ENCODE measurements at places on chromosomes 13 and 19.
A peak's percentile ranks its signal among the peaks of the same experiment; 100 is the strongest.

DNA sequence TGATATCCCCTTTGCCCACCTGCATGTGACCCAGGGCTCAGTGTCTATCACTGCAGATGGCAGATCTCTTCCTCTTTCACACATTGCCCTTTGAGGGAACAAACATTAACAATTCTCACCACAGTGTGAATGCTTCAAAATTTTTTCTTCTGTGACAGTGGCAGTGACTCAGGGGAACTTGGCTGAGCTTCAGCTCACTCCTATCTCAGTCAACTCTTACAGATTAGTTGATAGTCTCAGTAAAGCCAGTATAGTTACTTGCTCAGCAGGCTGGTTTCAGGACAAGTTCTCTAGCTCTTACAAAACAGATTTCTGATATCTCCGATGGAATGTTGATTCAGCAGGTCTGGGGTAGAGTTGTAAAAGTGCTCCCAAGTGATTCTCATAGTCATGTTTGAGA lies 166.9 kb downstream of the DLEU7 start:
- no peak for DNase-seq

DNA sequence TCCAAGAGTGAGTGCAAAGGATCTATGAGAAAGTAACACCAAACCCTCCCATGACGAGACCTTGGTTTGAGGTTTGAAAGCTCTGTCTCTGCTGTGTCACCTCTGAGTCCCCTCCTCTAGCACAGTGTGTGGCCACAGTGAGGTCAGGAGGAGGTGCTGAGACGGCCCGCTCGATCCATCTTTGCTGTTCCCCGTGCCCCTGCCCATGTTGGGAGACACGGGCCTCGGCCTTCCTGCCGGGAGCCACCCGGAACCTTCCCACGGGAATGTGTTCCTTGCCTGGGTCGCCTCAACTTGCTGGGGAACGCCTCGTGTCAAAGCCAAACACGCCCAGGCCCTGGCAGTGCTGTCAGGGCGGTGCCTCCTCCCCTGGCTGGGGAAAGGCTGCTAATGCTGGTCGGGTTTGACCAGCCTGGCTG lies 10.1 kb downstream of the NANOS3 start:
- peak; percentile 42 for DNase-seq

GRCh38 chr19:4084547-4084877 lies 17.8 kb upstream of the ZBTB7A start:
- DNase-seq = no peak

GRCh38 chr13:44969551-44970484 lies 19.5 kb downstream of the NUFIP1 start:
- DNase-seq = no peak

DNA sequence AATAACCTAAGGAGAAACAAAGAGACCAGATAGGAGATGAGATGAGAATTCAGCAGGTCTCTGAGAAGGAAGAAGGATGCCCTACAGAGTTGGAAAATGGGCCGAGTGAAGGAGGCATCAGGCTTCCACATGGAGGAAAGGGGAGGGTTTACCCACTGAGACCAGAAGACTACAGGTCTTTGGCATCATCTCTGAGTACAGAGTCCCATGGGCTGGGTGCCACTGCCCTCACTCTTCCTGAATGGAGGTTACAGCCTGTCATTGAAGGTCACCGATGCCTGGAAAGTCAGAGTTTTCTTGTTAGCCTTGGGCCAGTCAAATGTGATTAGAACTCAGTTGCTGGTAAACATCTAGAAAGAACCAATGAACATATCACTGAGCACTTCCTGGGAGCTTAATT lies 9.9 kb downstream of the ZNF302 start:
- no peak for DNase-seq

DNA sequence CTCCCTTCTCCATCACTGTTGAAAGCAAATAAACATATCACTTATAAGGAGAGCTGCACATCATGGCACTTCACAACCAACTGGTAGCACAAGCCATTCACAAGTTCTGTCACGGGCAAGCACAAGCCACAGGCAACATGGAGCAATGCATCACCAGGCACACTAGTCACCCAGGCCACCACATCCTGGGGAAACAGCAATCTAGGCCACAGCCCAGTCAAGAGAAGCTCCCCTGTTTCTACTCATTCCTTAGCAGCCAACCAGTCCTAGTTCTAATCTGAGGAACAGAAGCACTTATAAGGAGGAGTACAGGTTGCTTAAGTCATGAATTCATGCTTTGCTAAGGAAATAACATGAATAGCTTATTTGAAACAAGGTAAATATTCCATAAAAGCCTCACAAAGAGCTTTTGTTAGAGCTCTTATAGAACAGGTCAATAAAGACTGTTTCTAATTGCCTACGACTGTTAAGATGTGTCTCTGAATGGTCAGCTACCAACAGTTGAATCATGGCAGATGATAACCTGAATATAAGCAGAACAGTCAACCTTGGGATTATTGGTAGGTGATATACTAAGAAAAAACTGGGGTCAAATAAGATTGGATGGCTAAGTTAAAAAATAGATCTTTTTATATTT lies 169.0 kb downstream of the TBC1D4 start:
- DNase-seq = peak; percentile 68

- no peak for DNase-seq
Observed at GRCh38 chr19:4058693-4059452, 7.8 kb downstream of the ZBTB7A start.

DNA sequence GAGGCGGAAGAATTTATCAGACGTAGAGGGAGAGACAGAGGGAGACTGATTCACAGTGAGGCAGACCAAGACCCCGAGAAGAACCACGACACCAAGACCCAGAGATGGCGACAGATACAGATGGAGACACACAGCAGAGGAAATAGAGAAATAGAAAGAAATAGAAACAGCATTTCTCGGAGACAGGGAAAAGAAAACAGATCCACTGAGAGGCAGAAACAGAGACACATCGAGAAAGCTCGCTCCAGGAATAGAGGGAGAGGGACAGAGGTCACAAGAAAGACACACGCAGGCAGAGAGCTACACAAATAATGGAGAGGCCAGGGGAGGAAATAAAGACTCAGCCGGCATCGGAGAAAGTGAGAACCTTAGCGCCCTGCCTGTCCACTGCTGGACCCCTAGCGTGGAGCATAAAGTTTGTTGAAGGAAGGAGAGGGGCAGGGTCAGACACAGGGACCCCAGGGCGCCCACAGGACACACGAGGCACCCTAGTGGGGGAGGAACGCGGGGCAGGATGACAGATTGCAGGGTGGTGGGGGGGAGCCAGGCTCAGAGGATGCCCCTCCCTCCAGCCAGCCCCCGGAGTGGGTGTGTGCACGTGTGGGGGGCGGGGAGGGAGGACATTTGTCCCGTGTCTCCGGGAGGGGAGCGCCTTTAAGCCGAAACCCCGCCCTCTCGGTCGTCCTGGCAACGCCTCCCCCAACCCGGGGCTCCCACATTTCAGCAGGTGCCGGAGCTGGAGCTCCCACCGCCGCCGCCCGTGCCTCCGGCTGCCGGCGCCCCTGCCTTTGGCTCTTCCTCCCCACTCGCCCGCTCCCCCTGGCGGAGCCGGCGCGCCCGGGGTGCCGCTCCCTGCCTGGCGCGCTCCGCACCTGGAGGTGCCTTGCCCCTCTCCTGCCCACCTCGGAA lies at the start of gene PRKCG:
PRKCG (plus strand) TSS at position 716 of the 909 bp plus-strand sequence. CDS start 298 bp downstream, outside the sequence.
- DNase-seq = peak; percentile 52

DNA sequence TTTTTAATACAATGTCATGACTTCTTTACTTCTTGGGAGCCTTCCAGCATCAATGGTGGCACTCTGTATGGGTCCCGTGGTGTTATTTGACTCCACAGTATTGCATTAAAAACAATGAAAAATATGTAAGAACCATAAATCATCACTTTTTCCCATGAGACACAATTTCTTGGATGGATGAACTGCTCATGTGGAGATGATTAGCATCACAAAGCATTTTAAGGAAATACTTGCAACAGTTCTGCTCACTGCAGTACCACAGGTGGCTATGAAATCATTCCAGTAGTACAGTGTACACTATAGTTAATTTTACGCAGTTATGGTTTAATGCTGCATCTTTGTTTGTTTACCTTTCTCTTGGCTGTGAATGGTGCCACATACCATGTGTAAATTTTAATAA lies 37.2 kb upstream of the C1QTNF9B start:
- no peak for DNase-seq

DNA sequence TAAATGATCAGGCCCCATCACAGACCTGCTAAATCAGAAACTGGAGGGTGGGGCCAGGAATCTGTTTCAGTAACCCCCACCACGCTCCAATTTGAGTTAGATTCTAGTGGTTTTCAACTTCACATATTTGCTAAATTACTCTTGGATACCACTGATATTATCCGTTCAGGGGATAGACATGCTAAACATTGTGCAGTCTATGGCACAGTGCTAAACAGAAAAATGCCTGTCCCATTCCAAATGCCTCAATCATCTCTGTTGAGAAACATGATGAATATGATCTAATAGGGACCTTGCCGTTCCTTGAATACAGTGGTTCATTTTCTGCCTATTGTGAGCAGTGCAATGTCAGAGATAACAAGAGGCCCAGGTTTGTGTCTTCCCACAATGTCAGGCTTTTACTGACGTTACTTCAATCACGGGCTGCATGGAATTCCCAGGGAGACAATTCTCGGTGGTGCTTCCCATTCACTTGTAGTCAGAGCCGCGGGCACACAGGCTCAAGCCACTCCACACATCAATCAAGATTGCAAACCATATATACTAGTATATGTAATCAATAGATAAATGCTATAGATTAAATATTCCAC lies 52.7 kb downstream of the MYO16 start:
- DNase-seq = no peak

DNA sequence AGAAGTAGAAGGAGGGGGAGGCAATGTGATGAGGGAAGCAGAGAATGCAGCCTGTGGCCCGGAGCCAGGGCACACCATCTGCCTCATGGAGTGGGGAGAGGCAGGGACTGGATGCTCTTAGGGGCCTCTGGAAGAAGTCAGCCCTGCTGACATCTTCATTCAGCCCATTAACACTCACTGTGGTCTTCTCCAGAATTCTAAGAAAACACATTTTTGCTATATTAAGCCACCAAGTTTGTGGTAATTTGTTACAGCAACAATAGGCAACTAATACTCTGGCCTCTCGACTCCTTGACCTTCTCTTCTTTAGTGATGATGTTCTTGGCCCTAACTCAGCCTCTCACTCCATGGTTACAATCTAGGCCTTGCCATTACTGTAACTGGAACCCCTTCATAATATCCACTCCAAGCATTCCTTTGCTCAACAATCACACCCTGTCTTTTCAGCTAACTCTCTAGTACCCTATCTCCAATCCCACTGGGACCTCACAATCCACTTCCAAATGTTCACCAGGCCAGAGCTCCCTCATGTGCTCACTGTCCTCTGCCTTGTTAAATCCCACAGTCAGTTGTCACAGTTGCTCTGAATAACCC lies 98.5 kb downstream of the MIPEP start:
- no peak for DNase-seq

DNA sequence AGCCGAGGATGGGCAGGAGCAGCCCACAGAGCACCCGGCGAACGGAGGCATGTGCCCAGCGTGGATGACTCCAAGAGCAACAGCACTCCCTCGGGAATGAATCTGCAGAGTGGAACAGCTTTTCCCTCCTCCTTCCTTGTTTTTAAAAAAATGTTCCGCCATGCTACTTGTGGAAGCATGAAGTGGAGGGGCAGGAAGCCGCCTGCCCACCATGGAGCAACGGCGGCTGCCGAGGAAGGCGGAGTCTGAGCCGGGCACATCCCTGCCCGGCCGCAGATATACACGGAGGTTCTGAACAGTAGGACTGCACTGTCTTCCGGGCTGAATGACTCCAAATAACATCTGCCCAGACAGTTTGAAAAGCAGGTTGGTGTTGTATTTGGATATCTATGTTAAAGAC lies 65.2 kb downstream of the SOX1 start:
- DNase-seq = no peak

- no peak for DNase-seq
Observed at GRCh38 chr19:31597616-31598015, 248.4 kb upstream of the TSHZ3 start.

DNA sequence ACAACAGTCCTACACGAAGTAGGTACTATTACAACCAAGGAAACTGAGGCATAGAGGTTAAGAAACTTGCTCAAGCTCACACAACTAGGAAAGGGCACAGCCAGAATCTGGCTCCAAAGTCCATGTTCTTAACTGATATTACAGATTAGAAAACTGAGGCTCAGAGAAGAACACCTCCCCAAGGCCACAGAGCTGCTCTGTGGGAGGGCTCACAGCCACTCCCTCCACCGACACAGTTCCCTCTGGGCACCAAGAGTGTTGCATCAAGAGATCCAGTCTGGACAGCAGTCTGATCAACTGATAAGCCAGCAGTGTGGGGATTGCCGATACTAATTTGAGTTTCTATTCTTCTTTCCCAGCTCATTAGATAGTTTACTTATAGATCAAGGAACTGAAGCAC lies 29.5 kb downstream of the SLC15A1 start:
- DNase-seq = no peak

GRCh38 chr13:49893591-49893990 lies 42.5 kb downstream of the SPRYD7 start:
- DNase-seq = no peak

DNA sequence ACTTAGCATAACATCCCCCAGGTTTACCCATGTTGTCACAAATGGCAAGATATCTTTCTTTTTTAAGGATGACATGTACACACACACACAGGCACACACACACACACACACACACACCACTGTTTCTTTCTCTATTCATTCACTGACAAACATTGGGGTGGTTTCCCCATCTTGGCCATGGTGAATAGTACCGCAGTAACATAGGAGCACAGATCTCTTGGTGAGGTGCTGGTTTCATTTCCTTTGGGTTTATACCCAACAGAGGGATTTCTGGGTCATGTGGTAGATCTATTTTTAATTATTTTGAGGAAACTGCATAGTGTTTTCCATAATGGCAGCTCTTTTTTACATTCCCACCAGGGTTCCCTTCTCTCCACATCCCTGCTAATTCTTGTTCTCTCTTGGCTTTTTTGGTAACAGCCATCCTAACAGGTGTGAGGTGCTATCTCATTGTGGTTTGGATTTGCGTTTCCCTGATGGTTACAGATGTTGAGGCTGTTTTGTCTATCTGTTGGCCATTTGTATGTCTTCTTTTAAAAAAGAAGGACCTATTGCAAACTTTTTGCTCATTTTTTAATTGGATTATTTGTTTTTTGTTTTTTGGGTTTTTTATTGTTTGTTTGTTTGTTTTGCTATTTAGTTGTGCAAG lies 251.7 kb upstream of the IRS2 start:
- DNase-seq = no peak

DNA sequence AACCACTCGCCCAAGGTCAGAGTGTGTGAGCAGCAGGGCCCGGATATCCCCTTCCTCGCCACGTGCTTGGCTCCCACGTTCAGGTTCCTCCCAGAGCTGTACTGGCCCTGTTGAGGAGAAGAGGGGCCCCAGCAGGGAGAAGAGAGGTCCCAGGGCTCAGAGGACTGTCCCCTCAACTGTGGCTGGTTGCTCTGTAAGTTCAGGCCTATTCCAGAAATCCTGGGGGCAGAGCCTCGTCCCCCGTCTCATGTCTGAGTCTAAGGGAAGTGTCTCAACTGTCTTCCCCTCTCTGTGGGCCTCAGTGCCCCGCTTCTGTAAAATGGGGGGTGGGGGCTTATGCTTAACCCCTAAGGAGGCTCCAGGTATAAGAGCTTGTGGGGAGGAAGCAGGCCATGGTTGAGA lies 3.9 kb downstream of the PPP5C start:
- peak; percentile 54 for DNase-seq

All from activated T-cell treated with anti-CD3 and anti-CD28 coated beads, Interleukin-2, amount 50 U/mL, for 48 hours (primary cell).